Activated CD4-positive, alpha-beta T cell treated with anti-CD3 and anti-CD28 coated beads, Interleukin-2, amount 50 U/mL, for 24 hours (primary cell): ENCODE measurements at places on chromosomes 4 and X.

GRCh38 chr4:1531683-1532548 is 125.7 kb upstream of the NKX1-1 start:
- no peak for DNase-seq

DNA sequence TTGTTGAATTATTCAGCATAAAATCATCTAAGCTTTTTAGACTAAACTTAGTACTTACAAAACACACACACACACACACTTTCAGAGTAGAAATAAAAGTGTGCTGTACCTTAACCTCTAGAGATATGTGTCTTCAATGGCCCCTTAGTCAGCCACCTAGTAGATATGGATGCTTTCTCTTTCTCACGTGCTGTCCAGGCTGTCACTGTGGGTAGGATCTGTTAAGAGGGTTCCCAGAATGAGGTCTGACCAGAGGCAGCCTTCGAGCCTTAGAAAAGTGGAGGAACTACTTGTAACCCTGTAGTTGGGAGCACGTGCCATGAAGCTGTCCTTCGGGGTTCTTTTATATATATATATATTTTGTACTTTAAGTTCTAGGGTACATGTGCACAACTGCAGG is 117.9 kb downstream of the COL4A5 start:
- no peak for DNase-seq

- no peak for DNase-seq
Observed at GRCh38 chr4:187286525-187286924, 562.9 kb upstream of the FAT1 start.

DNA sequence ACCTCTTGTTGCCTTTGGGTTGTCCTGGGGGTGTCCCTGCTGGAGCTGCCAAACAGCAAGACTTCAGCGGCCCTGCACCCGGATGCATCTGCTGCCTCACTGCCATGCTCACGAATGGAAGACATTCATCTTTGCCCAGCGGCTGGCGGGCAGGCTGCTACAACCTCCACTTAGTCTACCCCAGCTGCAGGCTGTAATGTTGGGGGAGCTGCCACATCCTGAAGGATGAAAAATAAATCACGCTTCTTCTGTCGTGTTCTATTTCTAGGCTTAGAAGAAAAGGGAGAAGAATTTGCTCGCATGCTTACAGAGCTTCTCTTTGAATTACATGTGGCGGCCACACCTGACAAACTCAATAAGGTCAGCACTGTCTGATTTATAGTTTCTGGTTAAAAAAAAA is 61.4 kb downstream of the FAM114A1 start:
- DNase-seq, result no peak

GRCh38 chr4:1493540-1494287 is 87.5 kb upstream of the NKX1-1 start:
- DNase-seq, result no peak

- DNase-seq, result no peak
Observed at GRCh38 chrX:30620980-30621618, 32.1 kb upstream of the GK start.
